ENCODE measurements at places on chromosomes 6 and 20.

GRCh38 chr20:62876902-62877816 lies 15.5 kb upstream of the TCFL5 start:
- no peak for DNase-seq

GRCh38 chr20:50190251-50191064 lies at the start of gene CEBPB:
TSS of gene CEBPB (plus strand) at chr20:50190830. CDS start at chr20:50191034, 204 bp downstream.
- DNase-seq, result peak; percentile 93

DNA sequence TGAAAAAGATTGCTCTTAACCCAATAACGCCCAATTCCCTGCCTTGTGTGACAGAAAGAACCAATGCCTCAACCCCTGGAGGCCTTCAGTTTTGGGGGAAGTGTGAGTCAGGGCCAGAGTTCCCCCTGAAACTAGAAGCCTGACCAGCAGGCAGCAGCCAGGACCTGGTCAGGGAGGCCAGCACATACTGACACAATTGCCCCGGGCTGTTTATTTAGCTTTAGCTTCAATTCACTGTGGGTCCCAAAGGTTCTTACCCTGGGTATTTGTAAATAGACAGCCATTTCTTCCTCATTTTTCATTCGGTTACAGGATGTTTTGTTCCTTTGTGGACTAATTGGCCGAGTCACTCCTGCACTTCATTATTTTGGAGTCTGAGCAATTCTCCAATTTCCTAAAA lies 195.6 kb downstream of the PKHD1 start:
- no peak for DNase-seq

DNA sequence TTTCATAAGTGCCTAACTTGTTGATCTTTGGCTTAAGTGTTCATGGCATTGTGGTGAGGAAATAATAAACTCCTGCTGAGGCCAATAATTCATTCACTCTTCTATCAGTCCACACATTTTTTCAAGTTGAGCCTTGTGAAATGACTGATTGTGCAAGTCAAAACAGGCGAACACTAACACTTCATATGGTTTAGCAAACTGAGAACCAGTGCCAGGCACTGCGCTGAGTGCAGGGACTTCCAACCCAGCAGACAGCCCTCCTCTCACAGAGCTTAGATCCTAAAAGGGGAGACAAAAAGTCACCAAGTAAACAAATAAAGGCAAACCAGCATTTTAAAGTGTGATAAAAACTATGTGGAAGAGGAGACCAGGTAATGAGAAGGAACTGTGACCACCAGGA lies 435.0 kb downstream of the PTPRT start:
- DNase-seq, result no peak

DNA sequence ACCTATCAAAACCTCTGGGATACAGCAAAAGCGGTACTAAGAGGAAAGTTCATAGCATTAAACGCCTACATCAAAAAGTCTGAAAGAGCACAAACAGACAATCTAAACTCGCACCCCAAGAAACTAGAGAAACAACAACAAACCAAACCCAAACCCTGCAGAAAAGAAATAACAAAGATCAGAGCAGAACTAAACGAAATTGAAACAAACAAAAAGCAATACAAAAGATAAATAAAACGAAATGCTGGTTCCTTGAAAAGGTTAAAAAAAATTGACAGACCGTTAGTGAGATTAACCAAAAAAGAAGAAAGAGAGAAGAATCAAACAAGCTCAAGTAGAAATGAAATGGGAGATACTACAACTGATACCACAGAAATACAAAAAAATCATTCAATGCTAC lies 302.3 kb downstream of the RNGTT start:
- no peak for DNase-seq

GRCh38 chr6:43724914-43725642 lies 37.5 kb upstream of the MRPS18A start:
- DNase-seq, result peak; percentile 93

GRCh38 chr6:100726666-100727065 lies 154.5 kb downstream of the ASCC3 start:
- no peak for DNase-seq

- DNase-seq, result no peak
These were observed 69.2 kb downstream of the THBS2 start for GRCh38 chr6:169184419-169184818.

DNA sequence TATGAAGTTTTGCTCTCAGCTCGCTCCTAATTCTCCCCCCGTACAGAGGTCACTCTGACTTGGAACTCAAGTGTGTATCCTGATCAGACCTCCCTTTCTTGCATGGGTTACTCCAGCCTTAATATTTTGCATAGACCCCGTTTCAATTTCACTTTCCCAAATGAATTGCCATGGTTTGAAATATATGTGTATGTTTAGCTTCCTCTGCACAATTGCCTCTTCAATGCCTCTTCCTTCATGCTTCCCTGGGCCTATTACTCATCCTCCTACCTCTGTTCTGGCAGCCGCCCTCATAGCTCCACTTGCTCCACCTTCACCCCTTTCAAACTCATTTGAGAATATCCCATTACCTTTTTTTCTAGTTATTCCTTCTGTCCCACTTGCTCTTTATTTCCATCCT lies 90.0 kb upstream of the SAMD5 start:
- no peak for DNase-seq

DNA sequence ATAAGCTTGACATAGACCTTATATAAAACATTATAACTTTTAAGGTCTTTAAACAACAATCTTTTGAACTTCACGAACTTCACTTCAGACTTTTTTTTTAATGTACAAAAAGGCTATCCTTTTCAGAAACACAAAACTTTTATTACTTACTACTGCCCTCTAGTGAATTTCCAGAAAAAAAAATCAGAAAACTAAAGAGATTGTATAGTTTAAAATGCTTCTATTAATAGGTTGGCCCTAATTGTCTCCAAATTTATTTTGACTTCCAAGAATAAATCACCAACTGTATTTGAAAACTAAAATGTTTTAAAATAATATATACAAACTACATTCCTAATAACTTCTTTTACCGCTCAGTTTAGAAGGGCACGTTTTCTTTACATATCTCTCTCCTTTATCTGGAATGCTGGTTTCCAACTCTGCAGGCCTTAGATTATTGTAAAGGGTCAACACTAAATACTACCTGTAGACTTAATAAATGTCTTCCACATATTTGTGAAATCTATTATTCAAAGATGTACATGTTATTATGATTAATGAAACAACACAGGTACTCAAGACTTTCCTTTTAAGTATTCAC lies 66.8 kb downstream of the LMBRD1 start:
- no peak for DNase-seq

- no peak for DNase-seq
These were observed 48.1 kb downstream of the TM9SF4 start for GRCh38 chr20:32157611-32158010.

GRCh38 chr6:2387445-2387844 lies 142.0 kb upstream of the GMDS start:
- no peak for DNase-seq

DNA sequence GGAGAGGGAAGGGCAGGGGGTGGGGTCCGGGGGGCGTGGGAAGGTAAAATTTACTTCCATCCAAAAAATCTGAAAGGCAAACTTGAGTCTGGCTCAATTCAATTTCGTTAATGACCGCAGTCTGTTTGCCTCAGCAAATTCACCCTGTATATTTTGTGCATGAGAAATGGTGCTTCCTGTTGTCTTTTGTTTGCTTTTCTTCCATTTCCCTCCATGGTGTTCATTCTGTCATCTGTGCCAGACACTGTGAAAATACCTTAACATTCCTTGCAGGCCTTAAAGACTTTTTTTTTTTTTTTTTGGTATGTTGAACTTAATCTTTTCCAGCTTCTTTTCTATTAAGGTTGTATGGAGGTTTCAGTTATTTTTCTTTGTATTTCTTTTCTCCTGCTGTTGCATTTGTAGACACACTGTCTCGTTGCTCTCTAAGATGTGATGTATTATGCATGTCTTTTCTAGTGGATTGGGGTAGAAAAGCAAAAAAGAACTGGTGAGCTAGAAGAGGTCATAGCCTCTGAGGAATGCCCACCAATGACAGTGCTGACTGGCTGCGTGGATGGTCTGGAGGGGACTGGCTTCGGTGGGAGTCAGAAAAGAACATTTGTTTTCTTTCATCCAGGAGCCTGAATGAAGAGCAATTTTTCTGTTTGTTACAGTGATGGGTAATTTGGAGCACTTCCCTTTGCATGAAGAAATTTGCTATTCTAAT lies 585.0 kb upstream of the MAP3K7 start:
- DNase-seq, result no peak

GRCh38 chr6:113995634-113996033 lies 24.7 kb upstream of the HDAC2 start:
- DNase-seq, result no peak

GRCh38 chr20:12790859-12791258 lies 217.9 kb upstream of the SPTLC3 start:
- no peak for DNase-seq

- DNase-seq, result no peak
These were observed 244.1 kb upstream of the TBX18 start for GRCh38 chr6:85008296-85009009.

DNA sequence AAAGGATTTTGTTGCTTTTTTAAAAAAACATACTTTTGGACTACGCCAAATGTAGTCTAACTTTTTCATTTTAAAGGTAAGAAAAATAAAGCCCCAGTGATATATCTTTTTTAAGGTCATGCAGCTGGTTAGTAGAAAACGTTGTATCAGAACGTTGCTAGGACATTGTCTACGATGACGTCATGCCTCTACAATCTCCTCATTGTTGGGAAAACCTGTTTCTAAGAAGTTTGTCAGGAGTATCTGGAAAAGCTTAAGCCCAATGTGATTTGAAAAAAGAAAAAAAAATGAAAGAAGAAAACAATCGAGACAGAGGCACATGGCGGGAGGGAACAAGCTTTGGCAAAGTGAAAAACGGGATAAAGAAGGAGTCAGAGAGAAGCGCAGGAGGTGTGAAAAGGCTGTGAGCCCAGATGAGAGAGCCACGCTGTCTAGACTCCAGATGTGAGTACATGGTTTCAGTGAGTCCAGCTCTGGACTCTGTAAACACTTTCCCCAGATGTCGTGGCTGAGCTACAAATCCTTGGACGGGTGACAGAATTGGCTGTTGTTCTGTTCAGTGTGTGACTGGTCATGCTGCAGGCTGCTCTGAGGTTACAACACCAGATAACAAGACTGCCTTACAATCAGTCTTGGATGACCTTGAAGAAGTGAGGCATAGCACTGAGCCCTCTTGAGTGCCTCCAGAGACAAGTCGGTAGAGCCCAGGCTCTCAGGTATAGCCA lies 656.7 kb upstream of the ID4 start:
- DNase-seq, result no peak

GRCh38 chr6:47308198-47308517 lies 1.5 kb downstream of the TNFRSF21 start:
- no peak for DNase-seq

DNA sequence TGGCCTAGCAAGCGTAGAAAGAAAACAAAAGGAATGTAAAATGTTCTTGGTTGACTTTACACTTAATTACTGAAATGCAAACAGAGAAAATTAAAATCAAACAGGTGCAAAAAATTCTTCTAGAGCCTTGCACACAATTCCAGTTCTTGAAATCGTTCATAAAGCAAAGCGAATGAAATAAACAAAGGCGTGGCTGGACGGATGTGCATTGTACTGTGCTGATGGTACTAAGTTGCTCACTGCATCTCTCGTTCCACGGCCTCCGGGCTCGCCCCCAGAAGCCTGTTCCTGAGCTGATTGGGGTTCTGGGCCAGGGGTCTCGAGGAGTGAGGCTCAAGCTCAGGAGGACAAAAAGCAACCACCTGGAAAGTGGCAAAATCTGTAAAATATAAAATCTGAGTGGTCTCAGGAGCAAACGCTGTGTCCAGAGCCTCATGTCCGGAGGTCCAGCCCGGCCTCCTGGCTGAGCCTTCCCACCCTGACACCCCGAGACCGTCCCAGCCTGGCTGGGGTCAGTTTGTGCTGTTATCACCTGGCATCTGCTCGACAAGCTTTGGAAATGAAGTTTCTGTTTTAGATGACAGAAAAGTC lies 71.3 kb downstream of the TTLL2 start:
- no peak for DNase-seq

GRCh38 chr6:15263780-15264374 lies 18.0 kb downstream of the JARID2 start:
- no peak for DNase-seq

DNA sequence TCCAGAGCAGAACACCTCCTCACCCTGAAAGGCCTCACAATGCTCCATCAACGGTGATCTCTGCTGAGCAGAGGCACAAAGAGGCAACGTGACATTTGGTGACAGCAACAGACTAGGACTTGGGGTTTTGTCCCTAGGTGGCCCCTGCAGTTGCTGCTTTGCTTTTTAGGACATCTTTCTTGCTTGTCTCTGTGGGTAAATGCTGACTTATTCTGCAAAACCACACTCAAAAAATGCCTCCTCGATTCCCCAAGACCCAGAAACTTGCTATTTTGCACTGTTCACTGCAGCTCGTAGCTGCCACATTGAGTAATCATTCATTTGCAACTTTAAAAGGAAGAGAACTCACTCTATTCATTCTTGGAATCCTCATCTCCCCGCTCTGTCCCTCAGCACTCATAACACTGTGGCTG lies 209.9 kb downstream of the LY86 start:
- no peak for DNase-seq

DNA sequence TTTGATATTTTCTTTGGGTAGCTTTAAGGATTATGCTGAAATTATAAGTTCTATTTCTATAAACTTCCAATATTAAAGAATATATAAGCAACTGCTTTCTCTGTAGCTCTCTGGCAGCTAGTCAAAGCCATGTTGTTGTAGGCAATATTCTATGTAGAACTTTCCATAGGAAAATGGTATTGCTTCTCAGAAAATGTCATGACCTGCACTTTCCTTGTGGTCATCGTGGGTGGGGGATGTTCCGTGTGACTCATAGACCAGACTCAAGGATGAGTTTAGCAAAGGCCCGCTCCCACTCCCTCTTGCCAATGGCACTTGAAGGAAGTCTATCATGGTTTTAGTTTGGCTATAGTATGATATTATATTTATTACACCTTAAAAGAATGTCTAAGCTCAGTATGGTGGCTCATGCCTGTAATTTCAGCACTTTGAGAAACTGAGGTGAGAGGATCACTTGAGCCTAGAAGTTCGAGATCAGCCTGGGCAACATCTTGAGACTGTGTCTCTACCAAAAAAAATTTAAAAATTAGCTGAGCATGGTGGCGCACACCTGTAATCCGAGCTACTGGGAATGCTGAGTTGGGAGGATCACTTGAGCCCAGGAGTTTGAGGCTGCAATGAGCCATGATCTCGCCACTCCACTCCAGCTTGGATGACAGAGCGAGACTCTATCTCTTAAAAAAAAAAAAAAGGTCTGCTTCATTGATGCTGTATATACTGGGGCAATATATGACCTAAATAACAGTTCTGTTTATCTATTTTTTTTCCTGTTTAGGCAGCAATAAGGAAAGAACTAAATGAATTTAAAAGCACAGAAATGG lies 36.6 kb upstream of the LTV1 start:
- peak; percentile 87 for DNase-seq

- no peak for DNase-seq
These were observed 376.0 kb upstream of the HS3ST5 start for GRCh38 chr6:114718716-114719270.

DNA sequence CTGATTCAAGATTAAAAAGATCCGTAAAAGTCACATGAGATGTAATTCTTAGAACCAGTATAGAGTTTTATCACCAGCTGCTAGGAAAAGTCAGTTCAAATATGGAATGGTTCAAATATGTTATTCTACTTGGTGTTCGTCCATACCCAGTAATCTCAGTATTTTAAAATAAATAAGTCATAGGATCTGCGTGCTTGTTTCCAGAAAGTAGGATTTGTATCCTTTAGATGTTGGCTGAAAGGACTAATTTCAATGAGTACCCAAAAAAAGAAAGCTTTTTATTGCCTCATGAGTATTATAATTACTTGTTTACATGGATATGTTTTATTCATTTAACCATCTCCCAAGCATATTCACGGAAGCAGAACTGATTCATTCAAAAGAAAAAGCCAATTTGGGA lies 12.2 kb downstream of the TPD52L1 start:
- no peak for DNase-seq

GRCh38 chr6:88047510-88048150 lies at the start of gene SPACA1:
TSS of gene SPACA1 (plus strand) at chr6:88047841. CDS start at chr6:88047906, 65 bp downstream.
- no peak for DNase-seq
